ENCODE measurements at places on chromosomes 4 and X. TPM values are rescaled to one million over a fixed set of nuclear protein-coding genes. Genes with fewer than 3 reads are reported as not detected.

Gene SPANXA2
- total RNA-seq = not detected

Gene SHROOM2
- total RNA-seq = 3.1 TPM

Gene UGT2B17
- total RNA-seq = not detected

Gene TMEM271
- 22.7 TPM for total RNA-seq

Gene XPNPEP2
- not detected for total RNA-seq

Gene SNCA
- total RNA-seq = 15.2 TPM

Gene TLR1
- total RNA-seq = not detected

Gene HSFX2
- total RNA-seq = 1.0 TPM

Gene GAGE12F
- total RNA-seq = not detected

Gene CENPE
- 8.5 TPM for total RNA-seq

Gene RBM3
- 294 TPM for total RNA-seq

Gene MYOZ2
- total RNA-seq = not detected

Gene SULT1E1
- total RNA-seq = not detected

Gene FAM200B
- 27.4 TPM for total RNA-seq

Gene GLRA3
- total RNA-seq = not detected

Gene CXCL11
- total RNA-seq = not detected

Gene C4orf36
- total RNA-seq = not detected

Gene NDST3
- 38.4 TPM for total RNA-seq

Gene FAM9B
- not detected for total RNA-seq

Gene GNRHR
- total RNA-seq = not detected

Gene YY2
- 1.1 TPM for total RNA-seq

Measured in glutamatergic neuron (in vitro differentiated cells).